ENCODE measurements at places on chromosomes 12 and 14.

- no peak for DNase-seq
Observed at GRCh38 chr14:100078216-100078803, 13.1 kb downstream of the EVL start.

- DNase-seq: no peak
Observed at GRCh38 chr12:19546027-19546426, 106.7 kb downstream of the AEBP2 start.

GRCh38 chr12:115910057-115910456, 367.4 kb downstream of the MED13L start:
- no peak for DNase-seq

GRCh38 chr12:27824126-27824842, 44.2 kb upstream of the MANSC4 start:
- no peak for DNase-seq

- DNase-seq: no peak
Observed at GRCh38 chr14:100872259-100873095, 31.0 kb downstream of the RTL1 start.
